M059J (cell line): ENCODE measurements at places on chromosomes 3 and 15. TPM values are rescaled to one million over a fixed set of nuclear protein-coding genes. Genes with fewer than 3 reads are reported as not detected.

The CNTN4 gene
- not detected in 2 replicates for total RNA-seq

The UBA7 gene
- 21.8 and 46.1 TPM in 2 replicates for total RNA-seq

The P2RY13 gene
- total RNA-seq, result not detected in 2 replicates

The ATP13A5 gene
- not detected in 2 replicates for total RNA-seq

The PSTPIP1 gene
- not detected in 2 replicates for total RNA-seq

The PLSCR5 gene
- not detected in 2 replicates for total RNA-seq

The OSBPL10 gene
- 7.1 and 13.9 TPM in 2 replicates for total RNA-seq

The CDCP1 gene
- 23.7 and 33.5 TPM in 2 replicates for total RNA-seq

The KBTBD8 gene
- total RNA-seq, result 1.0 and 2.9 TPM in 2 replicates

The INSYN1 gene
- total RNA-seq, result 0.39 TPM in 1 of 2 replicates, not detected in the other
